ENCODE measurements at places on chromosomes 11 and 22. TPM values are rescaled to one million over a fixed set of nuclear protein-coding genes. Genes with fewer than 3 reads are reported as not detected.

CAPN5 gene
- total RNA-seq: 8.7 TPM

C11orf21 gene
- total RNA-seq: not detected

DNA sequence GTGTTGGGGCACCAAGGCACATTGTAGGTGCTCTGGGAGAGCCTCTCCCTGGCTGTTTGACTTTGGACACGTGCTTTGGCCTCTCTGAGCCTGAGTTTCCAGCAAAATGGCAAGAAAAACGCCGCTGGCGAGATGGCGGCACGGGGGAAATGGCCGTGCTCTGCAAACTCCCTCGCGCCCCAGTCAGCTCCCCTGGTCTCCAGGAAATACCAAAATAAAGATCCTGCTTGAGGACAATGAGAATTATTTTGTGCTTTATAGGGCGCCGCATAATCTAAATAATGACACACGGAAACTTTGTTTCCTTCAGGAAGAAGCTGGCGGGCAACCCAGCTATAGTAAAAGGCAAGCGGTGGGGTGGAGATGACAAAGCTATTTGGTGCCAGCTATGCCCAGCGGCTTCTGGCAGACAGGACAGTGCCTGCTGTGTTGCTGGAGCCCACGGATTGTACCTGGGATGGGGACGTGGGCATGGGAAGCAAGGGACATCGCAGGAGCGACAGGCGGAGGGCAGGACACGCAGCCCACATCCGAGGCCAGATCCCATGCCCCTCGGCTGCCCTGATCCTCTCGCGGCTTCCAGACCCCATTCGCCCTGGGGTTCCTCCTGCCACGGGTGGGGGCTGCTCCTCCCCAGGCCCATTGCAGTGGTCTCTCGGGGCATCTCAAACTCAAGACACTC, 26.3 kb upstream of the RFPL3 start:
- H3K4me3 ChIP-seq: no peak overlapping the region
- peak; percentile 31 for DNase-seq
- H3K27me3 ChIP-seq: no peaks in the 10 kb centered on the region
- H3K4me1 ChIP-seq: no peaks in the 10 kb centered on the region

- no peaks in the 10 kb centered on the region for H3K36me3 ChIP-seq
- no peak overlapping the region for H3K27ac ChIP-seq
- peaks cover 11% of the 10 kb centered on the region for H3K4me1 ChIP-seq
- H3K4me3 ChIP-seq: peak overlapping the region; percentile 20
These were observed 281 bp downstream of the TSPAN18 start for GRCh38 chr11:44727114-44727372.

DNA sequence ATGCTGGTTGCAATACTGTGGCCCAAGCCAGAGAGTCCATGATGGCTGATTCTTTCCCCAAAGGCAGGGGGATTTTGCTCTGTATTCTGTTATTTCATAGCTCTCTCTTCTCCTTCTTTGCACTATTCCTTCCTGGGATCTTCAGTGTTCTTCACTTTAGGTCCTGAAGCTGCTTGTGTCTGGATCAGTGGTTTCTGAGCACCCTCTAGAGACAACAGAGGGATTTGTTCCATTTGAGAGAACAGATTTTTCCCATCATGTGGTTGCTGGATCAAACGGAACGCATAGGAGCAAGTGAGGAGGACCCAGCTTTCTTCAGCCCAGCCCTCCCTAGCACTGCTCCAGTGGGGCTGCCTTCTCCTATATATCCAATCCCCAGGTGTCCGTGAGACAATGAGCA, 68.7 kb upstream of the SYN3 start:
- no peaks in the 10 kb centered on the region for H3K36me3 ChIP-seq
- DNase-seq: no peak
- H3K4me3 ChIP-seq: no peak overlapping the region
- H3K27ac ChIP-seq: no peak overlapping the region
- no peaks in the 10 kb centered on the region for H3K27me3 ChIP-seq
- no peaks in the 10 kb centered on the region for H3K4me1 ChIP-seq

DNA sequence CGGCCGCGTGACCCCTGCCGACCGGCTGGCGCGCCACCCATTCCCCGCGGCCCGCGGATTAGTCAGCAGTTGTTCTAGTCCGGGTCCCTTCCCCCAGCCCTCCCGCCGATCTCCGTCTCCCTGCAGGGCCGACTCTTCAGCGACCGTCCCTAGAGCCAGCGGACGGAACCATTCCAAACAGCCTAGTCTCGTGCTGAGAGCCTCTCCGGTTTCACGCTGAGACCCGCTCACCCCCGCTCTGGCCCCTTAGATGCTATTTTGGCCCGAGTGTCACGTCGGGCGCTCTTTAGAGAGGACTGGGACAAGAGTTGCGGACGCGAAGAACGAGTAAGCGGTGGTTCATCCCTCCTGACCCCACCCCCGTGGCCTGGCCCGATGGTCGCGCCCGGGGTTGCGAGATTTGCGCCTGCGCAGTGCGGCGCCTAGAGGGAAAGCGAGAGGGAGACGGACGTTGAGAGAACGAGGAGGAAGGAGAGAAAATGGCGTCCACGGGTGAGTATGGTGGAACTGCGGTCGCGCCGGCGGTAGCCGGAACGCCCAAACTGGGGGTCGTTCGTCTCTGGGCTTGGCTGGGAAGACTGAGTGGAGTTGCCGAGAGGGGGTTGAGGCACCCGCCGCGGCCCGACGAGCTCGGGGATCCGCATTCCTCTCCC, at the start of the genes EWSR1 and RHBDD3:
TSS of gene EWSR1 (plus strand) at position 411 of the 653 bp plus-strand sequence. CDS start at position 480, 69 bp downstream.
TSS of gene RHBDD3 (minus strand) at position 124 of the 653 bp plus-strand sequence. CDS start 2,355 bp downstream, outside the sequence.
- H3K4me3 ChIP-seq: peak within 1 kb of the TSS; percentile 94
- peaks cover 91% of the 10 kb centered on the region for H3K36me3 ChIP-seq
- peak; percentile 99 for DNase-seq
- H3K27me3 ChIP-seq: no peaks in the 10 kb centered on the region
- peak within 1 kb of the TSS; percentile 100 for H3K27ac ChIP-seq

GRCh38 chr22:23704829-23705228, 14.0 kb downstream of the RGL4 start:
- H3K4me3 ChIP-seq: no peak overlapping the region
- peaks cover 81% of the 10 kb centered on the region for H3K36me3 ChIP-seq
- DNase-seq: no peak

Data from SJSA1 (cell line).